Activated naive CD8-positive, alpha-beta T cell treated with anti-CD3 and anti-CD28 coated beads, Interleukin-2, amount 10 ng/mL, durations not matched to agents 7 days and 5 days (primary cell): ENCODE measurements at places on chromosomes 4 and X.

GRCh38 chr4:154457471-154457870 lies 34.1 kb downstream of the DCHS2 start:
- H3K36me3 ChIP-seq, result no peaks in the 10 kb centered on the region
- no peaks in the 10 kb centered on the region for H3K4me1 ChIP-seq
- peaks cover 14% of the 10 kb centered on the region for H3K27me3 ChIP-seq

- peaks cover 2% of the 10 kb centered on the region for H3K27me3 ChIP-seq
- peaks cover 4% of the 10 kb centered on the region for H3K4me1 ChIP-seq
- DNase-seq, result no peak
- no peak overlapping the region for H3K4me3 ChIP-seq
Measured at GRCh38 chr4:142778430-142778829, 67.7 kb downstream of the INPP4B start.

DNA sequence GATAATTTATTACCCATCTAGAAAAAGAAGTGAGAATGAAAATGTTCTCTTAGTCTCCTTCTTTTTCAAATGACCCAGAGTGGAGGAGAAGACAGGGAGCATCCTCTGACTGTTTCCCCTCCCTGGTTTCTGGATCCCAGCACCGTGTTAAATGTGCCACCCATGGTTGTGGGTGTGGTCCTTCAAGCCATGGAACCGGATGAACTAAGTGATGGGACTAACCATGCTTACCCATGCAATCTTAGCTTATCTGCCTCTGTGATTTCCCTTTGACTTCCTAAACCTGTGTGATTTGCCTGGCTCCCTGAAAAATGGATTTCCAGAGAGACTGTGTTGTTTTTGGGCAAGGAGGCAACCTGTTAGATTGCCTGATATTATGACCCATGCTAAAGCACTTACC lies 437.1 kb downstream of the MAGEB5 start:
- no peaks in the 10 kb centered on the region for H3K36me3 ChIP-seq
- H3K27me3 ChIP-seq, result no peaks in the 10 kb centered on the region
- no peak for DNase-seq

GRCh38 chr4:15945516-15945915 lies 7.0 kb upstream of the FGFBP1 start:
- H3K4me1 ChIP-seq, result peaks cover 11% of the 10 kb centered on the region
- no peak overlapping the region for H3K4me3 ChIP-seq
- no peak for DNase-seq

DNA sequence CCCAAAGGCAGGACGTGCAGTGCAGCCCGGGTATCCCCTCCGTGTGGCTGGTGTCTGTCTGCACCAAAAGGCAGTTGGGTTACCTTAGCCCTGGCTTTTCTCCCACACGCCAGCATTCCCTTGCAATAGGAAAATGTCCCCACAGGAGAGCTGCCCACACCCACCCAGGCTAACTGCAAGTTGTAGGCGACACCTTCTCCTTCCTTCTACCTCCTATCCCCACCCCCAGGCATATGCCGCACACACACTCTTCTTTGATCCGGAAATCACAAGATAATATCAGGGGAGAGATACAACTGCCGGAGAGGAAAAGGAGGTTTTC lies 444 bp upstream of the APBB2 start:
- DNase-seq, result no peak
- H3K27me3 ChIP-seq, result peaks cover 56% of the 10 kb centered on the region
- no peaks in the 10 kb centered on the region for H3K36me3 ChIP-seq
- H3K4me1 ChIP-seq, result peaks cover 26% of the 10 kb centered on the region
- peak overlapping the region; percentile 64 for H3K4me3 ChIP-seq
- H3K27ac ChIP-seq, result no peak overlapping the region

DNA sequence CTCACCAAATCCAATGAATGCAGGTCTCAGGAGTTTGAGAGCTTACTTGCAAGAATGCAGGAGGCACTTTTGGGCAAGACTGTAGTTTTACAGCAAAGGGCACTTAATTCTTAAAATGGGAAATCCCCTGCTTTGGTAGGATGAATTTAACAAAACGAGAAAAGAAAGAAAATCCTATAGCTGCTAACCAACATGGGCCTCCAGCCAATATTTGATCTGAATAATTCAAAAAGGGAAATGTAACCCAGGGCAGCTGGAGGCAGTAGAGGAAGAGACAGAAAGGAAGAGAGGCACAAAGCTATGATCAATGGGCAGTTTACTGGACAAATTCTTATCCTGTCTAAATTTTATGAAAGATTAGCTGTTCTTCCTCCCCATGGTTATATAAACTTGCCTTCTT lies 142.3 kb downstream of the SH3KBP1 start:
- H3K4me3 ChIP-seq, result peak overlapping the region; percentile 60
- peaks cover 12% of the 10 kb centered on the region for H3K36me3 ChIP-seq
- DNase-seq, result no peak

GRCh38 chrX:14618177-14618965 lies 89.0 kb downstream of the GLRA2 start:
- H3K4me3 ChIP-seq, result no peak overlapping the region
- H3K36me3 ChIP-seq, result no peaks in the 10 kb centered on the region
- H3K27me3 ChIP-seq, result no peaks in the 10 kb centered on the region
- no peaks in the 10 kb centered on the region for H3K4me1 ChIP-seq
- no peak overlapping the region for H3K27ac ChIP-seq

- H3K36me3 ChIP-seq, result no peaks in the 10 kb centered on the region
- H3K27ac ChIP-seq, result no peak overlapping the region
- no peak overlapping the region for H3K4me3 ChIP-seq
Measured at GRCh38 chrX:78573630-78574029, 85.5 kb downstream of the RTL3 start.

DNA sequence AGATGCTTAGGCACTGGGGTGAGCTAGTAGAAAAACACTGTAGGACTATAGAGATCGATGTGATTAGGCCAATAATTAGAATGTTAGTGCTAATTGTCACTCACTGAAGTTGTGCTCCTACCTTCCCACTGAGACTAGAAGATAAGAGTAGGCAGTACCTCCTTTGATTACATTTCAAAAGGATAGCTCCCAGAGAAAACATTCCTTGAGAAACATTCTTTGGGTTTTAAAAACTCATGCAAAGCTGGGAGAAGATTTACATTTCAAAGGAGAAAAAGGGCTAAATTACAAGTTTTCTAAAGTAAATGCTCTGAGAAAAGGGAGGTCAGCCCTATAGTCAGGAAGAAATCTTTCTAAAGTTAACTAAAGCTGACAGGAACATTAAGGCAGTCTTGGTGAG lies 860.3 kb upstream of the NDST4 start:
- no peak overlapping the region for H3K4me3 ChIP-seq
- no peak overlapping the region for H3K27ac ChIP-seq
- H3K36me3 ChIP-seq, result no peaks in the 10 kb centered on the region

- H3K36me3 ChIP-seq, result no peaks in the 10 kb centered on the region
- H3K4me1 ChIP-seq, result no peaks in the 10 kb centered on the region
- no peak for DNase-seq
- peaks cover 30% of the 10 kb centered on the region for H3K27me3 ChIP-seq
- H3K4me3 ChIP-seq, result no peak overlapping the region
Measured at GRCh38 chr4:151624626-151625565, 135.9 kb downstream of the GATB start.

DNA sequence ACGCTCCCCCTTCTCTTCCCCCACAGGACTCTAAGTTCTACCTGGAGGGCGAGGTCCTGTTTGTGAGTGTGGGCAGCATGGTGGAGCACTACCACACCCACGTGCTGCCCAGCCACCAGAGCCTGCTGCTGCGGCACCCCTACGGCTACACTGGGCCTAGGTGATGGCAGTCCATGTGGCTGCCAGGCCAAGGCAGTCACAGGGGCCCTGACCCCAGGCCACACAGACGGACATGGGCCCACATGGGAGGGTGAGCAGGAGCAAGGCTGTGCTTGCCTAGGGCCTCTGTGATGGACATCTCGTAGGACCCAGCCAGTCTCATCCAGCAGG lies 10.0 kb upstream of the ADD1 start:
- peaks cover 8% of the 10 kb centered on the region for H3K36me3 ChIP-seq
- H3K4me3 ChIP-seq, result no peak overlapping the region
- no peaks in the 10 kb centered on the region for H3K27me3 ChIP-seq
- DNase-seq, result no peak
- H3K4me1 ChIP-seq, result peaks cover 32% of the 10 kb centered on the region
- H3K27ac ChIP-seq, result peak overlapping the region; percentile 25

DNA sequence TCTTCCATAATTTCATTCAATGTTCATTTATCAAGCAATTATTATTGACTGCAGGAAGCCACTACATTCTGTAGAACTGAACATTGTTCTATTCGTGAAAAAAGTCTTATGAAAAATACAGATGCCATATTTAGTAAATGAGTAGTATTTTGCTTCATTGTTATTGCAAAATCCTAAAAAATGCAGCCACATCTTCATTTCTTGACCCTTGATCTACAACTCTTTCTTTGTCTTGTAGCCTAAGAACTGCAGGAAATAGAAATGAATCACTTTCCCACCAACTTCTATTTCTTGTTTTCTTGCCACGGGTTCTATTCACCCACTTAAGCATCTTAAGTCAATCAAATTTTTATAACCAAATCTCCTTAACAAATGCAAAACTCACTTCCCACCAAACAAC lies 63.3 kb downstream of the KCNIP4 start:
- H3K27me3 ChIP-seq, result no peaks in the 10 kb centered on the region
- no peak overlapping the region for H3K4me3 ChIP-seq
- no peak for DNase-seq
- H3K27ac ChIP-seq, result no peak overlapping the region

- no peaks in the 10 kb centered on the region for H3K36me3 ChIP-seq
- no peak overlapping the region for H3K4me3 ChIP-seq
- H3K4me1 ChIP-seq, result no peaks in the 10 kb centered on the region
- no peaks in the 10 kb centered on the region for H3K27me3 ChIP-seq
Measured at GRCh38 chr4:161320377-161320776, 843.4 kb downstream of the FSTL5 start.

GRCh38 chr4:63541828-63542227 lies 867.4 kb downstream of the TECRL start:
- no peaks in the 10 kb centered on the region for H3K4me1 ChIP-seq
- H3K4me3 ChIP-seq, result no peak overlapping the region
- DNase-seq, result no peak
- H3K36me3 ChIP-seq, result no peaks in the 10 kb centered on the region
- no peak overlapping the region for H3K27ac ChIP-seq

GRCh38 chr4:143347484-143348111 lies 10.9 kb downstream of the GAB1 start:
- no peak for DNase-seq
- H3K4me1 ChIP-seq, result no peaks in the 10 kb centered on the region
- no peak overlapping the region for H3K4me3 ChIP-seq
- peaks cover 36% of the 10 kb centered on the region for H3K27me3 ChIP-seq
- H3K36me3 ChIP-seq, result no peaks in the 10 kb centered on the region
- H3K27ac ChIP-seq, result no peak overlapping the region

GRCh38 chr4:4639370-4639769 lies 97.5 kb upstream of the STX18 start:
- H3K27ac ChIP-seq, result no peak overlapping the region
- peaks cover 6% of the 10 kb centered on the region for H3K36me3 ChIP-seq
- no peak for DNase-seq
- no peaks in the 10 kb centered on the region for H3K4me1 ChIP-seq
- no peak overlapping the region for H3K4me3 ChIP-seq
- H3K27me3 ChIP-seq, result no peaks in the 10 kb centered on the region

DNA sequence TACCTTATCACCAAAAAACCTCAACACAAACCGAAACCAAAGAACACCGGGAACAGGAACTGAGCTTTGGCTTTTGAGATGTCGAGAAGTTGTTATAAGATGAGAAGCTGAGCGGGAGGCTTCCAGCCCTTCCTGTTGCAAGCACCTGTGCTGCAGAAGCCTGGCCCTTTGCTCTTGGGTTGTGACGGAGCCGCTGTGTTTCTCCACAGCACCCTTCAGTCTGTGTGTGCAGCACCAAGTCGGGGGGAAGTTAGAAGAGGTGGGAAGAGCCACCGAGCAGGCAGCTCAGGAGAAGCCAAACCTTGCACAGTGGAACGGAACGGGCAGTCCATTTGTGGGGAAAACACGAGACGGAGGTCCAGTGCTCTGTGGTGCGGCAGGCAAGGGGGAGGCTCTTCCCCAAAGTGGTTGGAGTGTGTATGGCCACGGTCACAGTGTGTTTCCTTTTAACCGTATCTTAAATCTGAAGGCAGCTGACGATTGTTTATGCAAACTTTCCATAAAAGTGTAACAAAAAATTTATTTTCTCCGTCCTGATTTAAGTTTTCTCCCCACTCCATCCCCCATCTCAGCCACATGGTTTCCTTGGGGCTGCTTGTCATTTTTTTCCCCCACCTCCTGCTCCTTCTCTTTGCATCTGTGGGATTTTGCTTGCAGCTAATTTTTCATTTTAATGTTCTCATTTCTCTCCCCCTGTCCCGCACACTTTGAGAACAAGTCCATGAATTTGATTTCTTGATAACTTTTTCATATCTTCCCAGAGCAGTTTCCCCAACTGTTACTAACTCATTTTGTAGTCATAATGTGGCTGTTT lies 123.7 kb downstream of the STOX2 start:
- peaks cover 22% of the 10 kb centered on the region for H3K4me1 ChIP-seq
- peaks cover 26% of the 10 kb centered on the region for H3K27me3 ChIP-seq
- H3K4me3 ChIP-seq, result peak overlapping the region; percentile 86
- peak overlapping the region; percentile 19 for H3K27ac ChIP-seq
- peak; percentile 41 for DNase-seq

DNA sequence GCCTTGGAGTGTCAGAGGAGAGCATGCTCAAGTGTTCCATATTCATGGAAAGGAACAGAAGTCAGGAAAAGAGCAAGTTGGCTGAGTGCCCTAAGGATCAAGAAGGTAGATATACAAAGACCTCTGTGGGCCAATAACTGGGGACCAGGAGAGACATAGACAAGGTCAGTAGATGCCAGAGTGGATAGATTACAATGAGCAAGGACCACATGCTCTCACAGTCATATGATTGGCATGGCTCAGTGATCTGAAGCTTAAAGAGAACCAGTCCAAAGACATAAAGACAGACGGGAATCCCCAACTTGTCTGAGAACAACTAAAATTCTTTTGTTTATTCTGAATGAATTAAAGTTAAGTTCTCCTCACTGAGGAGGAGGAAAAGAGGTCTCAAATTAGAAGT lies 289.7 kb downstream of the HS3ST1 start:
- no peaks in the 10 kb centered on the region for H3K36me3 ChIP-seq
- H3K4me1 ChIP-seq, result no peaks in the 10 kb centered on the region
- DNase-seq, result no peak
- H3K27me3 ChIP-seq, result peaks cover 2% of the 10 kb centered on the region
- no peak overlapping the region for H3K27ac ChIP-seq
- no peak overlapping the region for H3K4me3 ChIP-seq

GRCh38 chrX:31217084-31217483 lies 145.2 kb upstream of the FTHL17 start:
- DNase-seq, result no peak
- no peaks in the 10 kb centered on the region for H3K36me3 ChIP-seq
- H3K4me1 ChIP-seq, result peaks cover 2% of the 10 kb centered on the region

DNA sequence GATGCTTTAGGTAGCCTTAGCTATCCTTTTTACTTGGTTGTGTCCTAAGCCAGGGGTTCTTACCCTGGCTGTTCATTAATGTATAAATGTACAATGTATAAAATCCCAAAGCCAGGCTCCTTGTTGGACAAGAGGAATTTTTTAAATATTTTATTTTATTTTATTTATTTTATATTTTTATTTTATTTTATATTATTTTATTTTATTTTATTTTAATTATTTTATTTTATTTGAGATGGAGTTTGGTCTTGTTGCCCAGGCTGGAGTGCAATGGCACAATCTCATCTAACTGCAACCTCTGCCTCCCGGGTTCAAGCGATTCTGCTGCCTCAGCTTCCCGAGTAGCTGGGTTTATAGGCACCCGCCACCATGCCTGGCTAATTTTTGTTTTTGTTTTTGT lies 8.1 kb upstream of the SLC2A9 start:
- H3K36me3 ChIP-seq, result no peaks in the 10 kb centered on the region
- no peak overlapping the region for H3K27ac ChIP-seq
- no peak for DNase-seq
- H3K4me3 ChIP-seq, result no peak overlapping the region
